Brain pericyte (primary cell): ENCODE measurements at places on chromosomes 1 and 21.

- no peak for DNase-seq
Measured at GRCh38 chr21:41920476-41920875, 33.3 kb downstream of the C2CD2 start.

DNA sequence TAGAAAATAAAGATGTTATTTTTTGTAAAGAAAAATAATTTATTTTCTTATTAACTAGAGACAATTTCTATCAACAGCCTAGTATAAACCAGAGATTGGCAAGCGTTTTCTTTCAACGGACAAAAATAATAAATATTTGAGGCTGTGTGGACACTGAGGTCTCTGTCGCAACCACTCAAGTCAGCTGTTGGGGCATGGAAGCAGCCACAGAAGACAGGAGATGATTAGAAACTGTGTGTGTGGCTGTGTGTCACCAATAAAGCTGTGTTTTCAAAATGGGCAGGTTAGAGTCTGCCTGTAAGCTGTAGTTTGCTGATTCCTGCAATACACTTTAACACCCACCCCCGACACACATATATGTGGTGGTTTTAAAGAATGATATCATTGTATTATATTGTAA lies 200.6 kb upstream of the HMCN1 start:
- no peak for DNase-seq

DNA sequence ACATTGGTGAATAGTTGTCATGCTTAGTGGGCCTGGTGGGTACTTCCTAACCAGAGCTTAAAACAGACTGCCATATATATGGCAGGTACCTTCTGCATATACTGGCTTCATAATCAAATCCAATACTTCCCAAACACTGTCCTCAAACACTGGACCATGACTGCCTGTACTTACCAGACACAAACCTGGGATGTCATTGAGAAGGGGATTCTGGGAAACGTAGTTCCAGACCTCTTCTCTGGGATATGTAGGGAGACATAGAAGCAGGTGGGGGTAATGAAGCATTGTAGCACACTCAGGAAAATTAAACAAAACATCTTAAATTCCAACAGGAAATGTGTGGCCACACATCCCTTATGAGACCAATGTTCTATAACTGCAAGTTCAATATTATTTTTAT lies 76.5 kb upstream of the ADAMTS5 start:
- DNase-seq = no peak

DNA sequence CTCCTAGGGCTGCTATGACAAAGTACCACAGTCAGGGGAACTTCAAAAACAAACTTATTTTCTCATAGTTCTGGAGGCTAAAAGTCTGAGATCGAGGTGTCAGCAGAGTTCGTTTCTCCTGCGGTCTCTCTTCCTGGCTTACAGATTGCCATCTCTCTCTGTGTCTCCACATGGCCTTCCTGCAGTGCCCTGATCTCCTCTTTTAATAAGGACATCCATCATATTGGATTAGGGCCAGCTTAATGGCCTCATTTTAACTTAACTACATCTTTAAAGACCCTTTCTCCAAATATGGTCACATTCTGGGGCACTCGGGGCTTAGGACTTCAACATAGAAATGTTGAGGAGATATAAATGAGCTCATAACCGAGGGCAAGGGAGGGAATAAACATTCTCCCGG lies 12.2 kb downstream of the C1orf74 start:
- no peak for DNase-seq

GRCh38 chr1:40059338-40059959 lies 18.9 kb downstream of the CAP1 start:
- DNase-seq = no peak

GRCh38 chr1:188270497-188270896 lies 1441.7 kb downstream of the PLA2G4A start:
- no peak for DNase-seq

GRCh38 chr21:28423521-28424190 lies 569.0 kb downstream of the LTN1 start:
- DNase-seq = no peak
